Smooth muscle cell of the brain vasculature (primary cell): ENCODE measurements at places on chromosomes 12 and 14.

GRCh38 chr14:83355609-83356008 lies 1822.0 kb upstream of the SEL1L start:
- DNase-seq, result no peak

- no peak for DNase-seq
Measured at GRCh38 chr14:99377951-99378350, 102.7 kb downstream of the SETD3 start.

DNA sequence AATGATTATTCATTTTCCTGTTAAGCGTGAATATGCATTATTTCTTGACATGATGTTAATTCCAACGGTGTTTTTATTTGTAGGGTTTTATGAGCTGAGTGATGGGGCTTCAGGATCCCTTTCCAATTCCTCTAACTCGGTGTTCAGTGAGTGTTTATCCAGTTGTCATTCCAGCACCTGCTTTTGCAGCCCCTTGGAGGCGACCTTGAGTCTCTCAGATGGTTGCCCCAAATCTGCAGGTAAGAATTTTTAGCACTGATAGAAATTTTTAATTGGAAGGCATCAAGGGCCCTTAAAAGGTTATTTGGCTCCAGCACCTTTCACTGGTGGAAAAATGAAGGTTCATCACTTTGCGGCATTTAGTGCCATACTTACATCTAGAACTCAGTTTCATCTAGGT lies 3.7 kb downstream of the DACT1 start:
- no peak for DNase-seq

- no peak for DNase-seq
Measured at GRCh38 chr14:45650754-45651153, 397.8 kb upstream of the MIS18BP1 start.

DNA sequence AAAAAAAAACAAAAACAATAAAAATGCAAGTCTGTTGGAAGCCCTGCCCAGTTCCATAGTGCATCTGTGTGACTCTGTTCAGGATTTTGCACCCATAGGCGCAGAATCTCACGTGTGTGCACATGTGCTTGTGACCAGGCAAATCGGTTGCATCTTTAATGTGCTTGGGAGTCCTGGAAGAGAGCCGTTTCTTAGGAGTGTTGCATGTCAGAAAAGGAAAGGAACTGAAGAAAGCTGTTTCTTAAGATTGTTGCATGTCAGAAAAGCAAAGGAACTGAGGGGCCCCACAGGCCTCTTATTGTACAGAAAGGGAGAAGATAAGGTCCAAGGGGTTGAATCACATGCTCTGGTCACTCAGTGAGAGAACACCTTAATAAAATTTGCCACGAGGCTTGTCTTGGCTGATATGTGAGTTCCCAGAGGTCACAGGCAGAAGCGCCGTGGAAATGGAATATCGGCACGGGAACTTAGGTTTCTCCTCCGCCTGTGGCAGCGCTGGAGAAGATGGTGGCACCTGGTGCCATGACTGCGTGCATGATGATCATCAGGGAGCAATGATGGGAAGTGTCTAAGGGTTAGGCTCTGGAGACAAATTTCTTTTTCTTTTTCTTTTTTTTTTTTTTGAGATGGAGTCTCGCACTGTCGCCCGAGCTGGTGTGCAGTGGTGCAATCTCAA lies 90.0 kb downstream of the LRRC74A start:
- DNase-seq, result no peak

DNA sequence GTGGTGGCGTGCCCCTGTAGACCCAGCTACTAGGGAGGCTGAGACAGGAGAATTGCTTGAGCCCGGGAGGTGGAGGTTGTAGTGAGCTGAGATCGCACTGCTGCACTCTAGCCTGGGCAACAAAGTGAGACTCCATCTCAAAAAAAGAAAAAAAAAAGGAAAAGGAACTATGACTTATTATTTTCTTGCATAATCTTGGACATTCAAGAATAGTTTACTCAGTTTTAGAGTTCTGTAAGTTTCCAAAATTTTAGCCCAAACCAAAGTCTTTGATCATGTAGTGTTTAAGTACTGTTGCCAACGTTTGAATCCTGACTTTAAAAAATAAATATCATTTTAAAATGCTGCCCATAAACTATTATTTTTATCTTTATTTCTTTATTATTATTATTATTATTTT lies 6.2 kb downstream of the PSMA6 start:
- DNase-seq, result no peak

DNA sequence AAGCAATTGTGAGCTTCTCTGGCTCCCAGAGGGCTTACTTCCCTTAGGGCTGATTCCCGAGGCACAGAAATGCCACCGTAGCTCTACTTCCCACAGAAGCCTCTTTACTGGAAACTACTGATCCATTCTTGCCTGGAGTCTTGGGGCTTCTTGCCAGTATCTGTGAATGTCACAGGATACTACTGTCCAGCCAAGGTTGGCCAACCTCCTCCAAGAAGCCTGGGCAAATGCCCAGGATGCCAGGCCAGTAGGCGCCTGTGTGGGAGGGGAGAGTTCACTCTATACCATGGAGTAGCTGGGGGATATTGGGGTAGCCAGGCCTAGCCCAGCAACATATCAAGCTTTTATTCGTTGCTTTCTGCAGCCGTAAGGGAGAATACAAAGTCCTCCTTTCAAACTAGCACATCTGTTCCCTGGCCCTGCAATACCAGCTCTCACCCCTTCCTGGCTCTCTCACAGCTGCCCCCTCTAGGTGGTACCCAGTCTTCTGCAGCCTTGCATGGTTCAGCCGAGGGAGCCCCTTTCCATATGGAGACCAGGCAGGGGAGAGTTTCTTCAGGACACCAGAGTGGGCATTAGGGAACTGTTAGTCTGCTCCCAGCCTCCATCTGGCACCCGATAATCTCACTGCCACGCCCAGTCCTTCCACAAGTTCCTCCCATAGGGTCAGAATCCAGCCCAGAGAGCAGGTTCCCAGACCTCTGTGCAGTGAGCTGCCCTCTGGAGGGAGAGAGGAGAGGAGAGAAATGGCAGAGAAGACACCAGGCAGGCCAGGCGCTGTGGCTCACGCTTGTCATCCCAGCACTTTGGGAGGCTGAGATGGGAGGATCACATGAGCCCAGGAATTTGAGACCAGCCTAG lies 24.3 kb upstream of the PLEK2 start:
- DNase-seq, result no peak

- no peak for DNase-seq
Measured at GRCh38 chr14:23123419-23123818, 4.4 kb upstream of the CEBPE start.

DNA sequence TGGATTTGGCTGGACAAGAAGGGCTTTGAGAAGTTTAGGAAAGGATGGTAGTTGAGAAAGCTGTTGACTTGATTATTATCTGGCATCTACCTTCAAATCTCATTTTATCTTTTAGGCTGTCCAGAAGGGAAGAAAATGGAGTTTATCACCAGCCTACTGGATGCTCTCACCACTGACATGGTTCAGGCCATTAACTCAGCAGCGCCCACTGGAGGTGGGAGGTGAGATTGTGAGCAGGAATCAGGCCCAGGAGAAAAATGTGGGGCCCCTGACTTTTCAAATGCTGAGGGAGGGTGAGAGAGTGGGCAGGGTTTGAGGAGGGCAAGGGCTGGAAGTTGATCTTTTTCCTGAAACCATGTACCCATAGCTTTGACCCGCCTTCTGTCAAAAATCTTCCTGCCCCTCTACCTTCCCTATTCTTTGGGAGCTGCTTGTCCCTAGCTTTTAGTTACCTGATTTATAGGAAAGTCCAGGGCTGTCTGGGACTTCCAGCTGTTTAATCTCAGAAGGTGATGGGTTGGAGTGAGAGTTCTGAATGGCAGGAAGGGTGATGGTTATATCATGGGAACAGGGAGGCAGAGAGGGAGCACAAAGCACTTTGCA lies 134.2 kb downstream of the SMOC1 start:
- no peak for DNase-seq

- DNase-seq, result peak; percentile 89
Measured at GRCh38 chr14:56199095-56199981, 81.1 kb downstream of the PELI2 start.

GRCh38 chr12:9264546-9264945 lies 56.4 kb upstream of the PZP start:
- DNase-seq, result no peak

DNA sequence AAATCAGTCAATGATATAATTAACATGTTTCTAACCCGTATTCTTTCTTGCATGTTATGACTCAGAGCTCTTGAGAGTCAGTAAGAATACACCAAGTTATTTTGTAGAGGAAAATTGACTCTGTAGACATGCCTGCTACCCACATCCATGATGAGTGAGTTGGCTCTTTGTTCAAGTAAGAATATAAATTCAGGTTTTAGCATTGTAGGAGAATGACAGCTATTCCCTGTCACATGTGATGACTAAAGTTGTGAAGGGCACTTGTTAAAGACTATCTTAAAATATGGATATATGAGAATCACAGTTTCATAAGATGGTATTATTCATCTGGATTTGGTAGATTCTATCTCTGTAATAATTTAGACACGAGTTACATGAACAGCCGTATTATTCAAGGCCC lies 209.1 kb downstream of the CCDC59 start:
- DNase-seq, result no peak

DNA sequence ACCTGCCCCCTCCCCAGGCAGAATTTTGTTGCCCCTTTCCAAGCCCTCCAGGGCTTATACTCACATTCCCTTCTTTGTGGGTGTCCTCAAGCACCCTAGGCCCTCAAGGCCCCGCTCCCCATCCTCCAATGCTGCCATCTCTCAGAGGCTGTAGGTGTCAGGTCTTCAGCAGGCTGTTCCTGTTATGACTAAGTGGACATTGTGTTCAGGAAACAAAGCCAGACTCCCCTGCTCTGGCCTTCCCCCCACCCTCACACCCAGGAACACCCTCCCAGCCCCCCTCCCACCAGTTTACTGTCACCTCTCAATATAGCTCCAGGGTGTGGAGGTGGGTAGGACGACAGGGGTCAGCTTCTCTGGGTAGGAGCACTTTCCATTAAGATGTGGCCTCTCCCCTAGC lies 1.4 kb upstream of the MYH6 start:
- no peak for DNase-seq

- no peak for DNase-seq
Measured at GRCh38 chr12:130308393-130308792, 29.3 kb upstream of the PIWIL1 start.

DNA sequence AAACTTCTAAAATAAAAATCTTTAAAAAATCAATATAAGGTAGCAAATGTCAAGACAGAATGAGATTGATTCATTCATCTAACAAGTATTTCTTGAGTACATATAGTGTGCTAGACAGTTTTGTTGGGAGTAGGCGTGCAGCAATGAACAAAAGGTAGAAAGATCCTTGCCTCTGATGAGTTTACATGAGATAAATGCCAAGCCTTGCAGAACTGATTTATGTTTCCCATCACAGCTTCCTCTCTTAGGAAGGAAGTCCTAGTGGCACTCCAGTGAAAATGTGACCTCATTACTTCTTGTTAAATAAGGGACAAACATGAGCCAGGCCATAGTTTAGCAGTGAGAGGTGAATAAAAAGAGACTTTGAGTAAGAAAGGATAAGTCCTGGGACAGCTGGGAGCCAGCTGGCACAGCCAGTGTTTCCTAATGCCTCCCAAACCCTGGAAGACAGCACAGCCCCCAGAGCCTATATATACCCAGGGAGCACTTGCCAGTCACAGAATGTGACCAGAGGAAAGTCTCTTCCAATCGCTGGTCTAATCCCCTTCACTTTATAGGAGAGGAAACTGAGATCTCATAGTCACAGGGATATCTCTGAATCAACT lies 4.7 kb upstream of the COCH start:
- DNase-seq, result no peak

DNA sequence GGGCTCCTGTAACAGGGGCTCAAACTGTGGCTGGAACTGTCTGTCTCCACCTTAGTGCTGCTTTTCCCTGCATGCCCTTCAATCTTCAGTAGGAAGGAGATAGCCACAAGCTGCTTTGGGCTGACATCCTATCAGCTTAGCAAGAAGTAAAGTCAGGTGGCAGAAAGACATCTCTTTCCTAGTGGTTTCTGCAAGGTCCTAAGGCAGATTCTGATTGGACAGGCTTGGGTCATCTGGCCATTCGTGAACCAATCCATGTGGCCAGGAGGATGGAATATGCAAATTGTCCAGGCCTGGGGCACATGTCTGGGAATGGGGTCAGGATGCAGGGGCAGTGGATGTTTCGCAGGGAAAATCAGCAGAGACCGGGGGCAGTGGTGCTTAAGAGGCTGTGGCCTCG lies 5.2 kb downstream of the RITA1 start:
- DNase-seq, result no peak
